ENCODE measurements at places on chromosomes 12 and 14.
A peak's percentile ranks its signal among the peaks of the same experiment; 100 is the strongest.

DNA sequence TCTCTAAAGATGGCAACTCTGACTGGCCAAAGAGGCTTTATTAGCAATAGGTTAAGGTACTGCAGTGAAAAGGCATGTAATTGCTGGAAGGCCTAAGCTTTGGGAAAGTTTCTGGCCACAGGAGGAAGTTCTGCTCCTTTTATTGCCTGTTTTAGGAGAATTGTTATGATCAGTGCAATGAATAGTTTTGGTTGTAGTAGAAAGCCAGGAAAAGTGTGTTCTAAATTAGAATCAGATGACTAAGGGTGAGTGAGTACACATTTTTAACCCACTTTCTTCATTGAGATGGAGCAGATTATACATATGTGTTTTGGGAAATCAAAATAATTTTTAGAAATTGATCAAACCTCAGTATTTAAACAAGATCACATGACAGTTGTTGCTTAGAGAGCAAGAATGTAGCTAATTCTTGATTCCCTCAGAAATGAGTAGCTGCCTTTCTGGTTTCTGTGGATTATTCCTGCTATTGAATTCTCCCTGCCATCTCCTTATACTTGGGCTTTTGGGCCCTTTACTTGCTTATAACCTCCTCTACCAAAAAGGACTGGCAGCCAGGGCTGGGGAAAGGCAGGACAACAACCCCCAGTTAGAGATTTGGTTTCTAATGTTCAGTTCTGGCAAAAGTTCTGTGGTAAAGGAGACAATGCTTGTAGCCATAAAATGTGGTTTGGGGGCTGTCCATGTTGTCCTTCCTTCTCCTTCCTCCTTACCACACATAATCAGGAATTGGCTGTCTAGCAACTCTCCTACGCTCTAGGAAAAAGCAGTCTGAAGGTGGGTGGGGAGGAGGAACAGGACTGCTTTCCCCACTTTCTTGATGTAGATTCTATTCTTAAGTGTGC is 217.1 kb downstream of the SLC38A4 start:
- no peak for DNase-seq

- DNase-seq, result peak; percentile 53
Observed at GRCh38 chr14:100025111-100025510, 40.1 kb upstream of the EVL start.

GRCh38 chr14:99271951-99272631 is at the start of gene BCL11B:
Gene BCL11B, minus strand, starts transcription at chr14:99272197. Its CDS starts 979 bp downstream, at chr14:99271218.
- peak; percentile 35 for DNase-seq

- no peak for DNase-seq
Observed at GRCh38 chr14:61558271-61558670, 137.0 kb upstream of the HIF1A start.

DNA sequence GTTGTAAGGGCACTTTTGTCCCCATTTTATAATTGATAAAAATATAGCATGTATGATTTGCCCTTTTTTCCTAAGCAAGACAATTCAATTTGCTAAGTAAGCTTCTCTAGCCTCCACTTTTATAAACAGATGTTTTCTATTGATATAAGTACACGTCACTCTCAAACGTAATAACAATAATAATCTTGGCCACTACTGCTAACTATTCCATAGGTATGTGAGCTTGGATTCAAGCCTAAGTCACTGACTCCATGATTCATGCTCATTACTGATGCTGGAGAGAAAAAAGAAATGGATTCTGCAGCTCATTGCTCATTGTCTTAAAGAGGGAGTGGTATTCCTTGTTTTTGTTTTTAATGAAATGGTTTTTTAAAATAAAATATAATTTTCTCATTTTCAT is 661.0 kb downstream of the GALC start:
- no peak for DNase-seq

GRCh38 chr14:68028075-68028474 is 208.5 kb downstream of the RAD51B start:
- no peak for DNase-seq

DNA sequence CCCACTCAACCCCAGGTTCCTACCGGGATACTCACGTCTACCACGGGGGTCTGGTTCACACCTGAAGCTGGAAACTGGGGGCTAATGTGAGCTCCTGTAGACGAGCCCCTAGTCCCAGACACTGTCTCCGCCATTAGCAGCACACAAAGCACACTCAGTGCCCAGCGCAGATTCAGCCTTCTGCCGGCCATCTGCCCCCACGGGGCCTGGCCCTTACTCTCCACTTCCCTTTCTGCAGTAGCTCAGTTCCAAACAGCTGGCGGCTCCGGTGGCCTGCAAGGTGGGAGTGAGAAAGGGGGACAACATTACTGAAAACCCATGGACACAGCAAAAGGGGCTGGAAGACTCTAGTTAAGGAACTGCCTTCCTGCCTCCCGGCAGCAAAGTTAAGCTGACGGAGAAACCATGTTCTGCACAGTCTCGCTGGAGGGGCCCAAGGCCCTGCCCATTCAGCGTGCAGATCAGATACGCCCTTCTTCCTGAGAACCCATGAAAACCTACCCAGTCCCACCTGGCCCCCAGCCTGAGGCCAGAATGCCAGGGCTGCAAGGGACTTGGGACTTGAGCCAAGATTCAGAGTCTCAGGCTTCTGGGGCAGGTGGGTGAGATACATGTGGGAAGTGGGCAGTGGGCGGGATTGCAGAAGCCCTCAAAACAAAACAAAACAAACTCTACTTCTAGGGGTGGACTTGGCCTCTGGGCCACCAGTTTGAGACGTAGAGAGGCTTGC is 2.1 kb downstream of the SLC8B1 start:
- DNase-seq, result no peak

GRCh38 chr14:91233936-91234790 is 10.3 kb downstream of the GPR68 start:
- no peak for DNase-seq

- DNase-seq, result no peak
Observed at GRCh38 chr14:79861111-79861510, 350.2 kb downstream of the DIO2 start.

GRCh38 chr12:120252071-120252906 is 13.2 kb downstream of the PXN start:
- DNase-seq, result no peak

DNA sequence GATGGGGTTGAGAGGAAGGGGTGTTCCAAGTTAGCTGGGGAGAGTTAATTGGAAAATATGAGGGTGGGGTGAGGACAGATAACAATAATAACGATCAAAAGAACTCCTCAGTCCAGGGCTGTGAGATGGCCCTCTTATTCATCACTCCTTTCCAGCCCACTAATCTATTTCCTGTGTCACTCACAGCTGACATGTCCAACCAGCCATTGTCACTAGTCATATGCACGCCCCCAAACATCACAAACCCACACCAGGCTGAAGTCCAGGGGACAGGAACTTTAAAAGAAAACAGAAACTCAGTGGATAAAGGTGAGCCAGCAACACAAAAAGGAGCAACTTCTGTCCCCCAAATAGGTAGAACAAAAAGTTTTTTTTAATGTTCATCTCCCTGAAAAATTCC is 911 bp downstream of the CALCOCO1 start:
- no peak for DNase-seq

GRCh38 chr12:56484566-56484965 is 3.4 kb downstream of the GLS2 start:
- no peak for DNase-seq

DNA sequence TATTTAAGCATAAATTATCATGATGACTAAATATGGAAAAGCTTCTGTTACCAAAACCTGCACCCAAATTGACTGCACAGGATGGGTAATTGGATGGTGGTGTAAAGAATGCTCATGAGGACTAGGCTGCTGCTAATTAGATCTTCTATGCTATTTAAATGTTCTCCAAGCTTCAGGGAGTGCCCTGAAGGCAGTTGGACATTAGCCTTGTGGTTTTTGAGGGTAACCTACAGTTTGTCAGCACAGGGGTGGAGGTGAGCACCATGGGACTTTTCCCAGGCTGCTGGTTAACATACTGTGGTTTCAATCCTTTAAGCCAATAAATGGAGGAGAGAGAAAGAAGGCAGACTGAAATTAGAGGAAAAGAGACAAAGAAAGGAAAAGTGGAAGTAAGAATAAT is 145.0 kb downstream of the WIF1 start:
- no peak for DNase-seq

DNA sequence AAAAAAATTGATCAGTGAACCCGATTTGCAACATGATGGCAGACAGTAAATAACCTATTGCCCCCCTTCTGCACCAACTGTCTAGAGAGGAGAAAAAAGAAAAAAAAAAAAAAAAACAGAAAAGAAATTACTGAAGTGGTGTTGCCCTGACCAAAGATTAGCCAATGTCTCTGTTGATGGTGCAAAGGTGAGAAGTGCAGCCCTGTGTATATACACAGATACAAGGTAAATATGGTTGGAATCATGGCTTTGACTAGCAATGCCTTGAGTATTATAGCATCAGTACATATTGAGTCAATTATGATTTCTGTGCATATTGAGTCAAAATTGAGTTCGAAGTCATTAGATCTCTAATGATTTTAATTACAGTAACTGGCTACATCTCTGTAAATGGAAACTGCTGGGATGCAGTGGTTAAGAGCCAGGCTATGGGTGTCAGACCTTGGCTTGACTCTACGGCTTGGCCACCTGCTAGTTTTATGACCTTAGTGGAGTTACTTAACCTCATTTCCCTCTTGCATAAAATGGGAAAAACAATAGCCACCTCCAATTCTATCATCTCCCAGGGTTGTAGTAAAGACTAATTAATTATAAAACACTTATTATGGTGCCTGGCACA is 51.0 kb downstream of the EGLN3 start:
- DNase-seq, result no peak

DNA sequence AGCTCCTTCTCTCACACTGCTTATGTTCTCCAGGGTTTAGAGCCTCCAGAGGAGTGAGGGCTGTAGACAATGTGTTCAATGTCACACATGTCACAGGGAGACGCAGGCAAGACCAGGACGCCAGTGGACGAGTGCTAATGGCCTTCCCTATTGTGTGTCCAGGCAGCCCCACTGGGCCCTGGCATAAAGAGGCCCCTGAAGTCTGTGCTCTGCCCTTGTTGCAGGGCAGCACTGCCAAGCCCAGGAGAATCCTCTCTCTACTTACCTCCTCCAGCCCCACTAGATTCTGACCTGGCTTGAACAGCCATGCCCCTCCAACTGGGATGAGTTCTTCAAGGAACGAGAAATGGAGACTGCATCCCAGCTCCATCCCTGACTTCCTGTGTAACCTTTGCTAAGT is 24.8 kb upstream of the TMEM106C start:
- no peak for DNase-seq

DNA sequence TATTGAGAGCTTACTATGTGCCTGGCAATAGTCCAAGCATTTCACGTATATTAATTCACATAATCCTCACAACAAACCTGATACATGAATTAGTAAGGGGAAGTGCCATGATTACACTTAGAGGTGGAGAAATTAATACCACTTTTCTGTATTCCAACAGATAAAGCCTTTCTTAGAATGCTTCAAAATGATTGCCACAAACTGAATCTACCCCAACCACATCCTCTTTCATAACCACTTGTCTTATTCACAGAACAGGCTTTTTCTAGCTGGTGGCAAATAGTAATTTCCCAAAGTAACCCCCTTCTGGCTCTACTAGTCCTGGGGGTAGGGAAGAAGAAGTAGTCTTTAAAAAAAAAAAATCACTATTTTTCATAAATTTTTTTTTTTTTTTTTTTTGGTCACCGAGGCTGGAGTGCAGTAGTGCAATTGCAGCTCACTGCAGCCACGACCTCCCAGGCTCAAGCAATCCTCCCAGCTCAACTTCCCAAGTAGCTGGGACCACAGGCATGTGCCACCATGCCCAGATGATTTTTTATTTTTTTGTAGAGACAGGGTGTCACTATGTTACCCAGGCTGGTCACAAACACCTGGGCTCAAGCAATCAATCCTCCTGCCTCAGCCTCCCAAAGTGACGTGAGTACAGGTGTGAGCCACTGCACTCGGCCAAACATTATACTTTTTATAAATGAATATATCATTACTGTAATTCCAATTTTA is 59.0 kb upstream of the ARID2 start:
- DNase-seq, result peak; percentile 59

- DNase-seq, result no peak
Observed at GRCh38 chr12:64583771-64584421, 26.4 kb upstream of the RASSF3 start.

DNA sequence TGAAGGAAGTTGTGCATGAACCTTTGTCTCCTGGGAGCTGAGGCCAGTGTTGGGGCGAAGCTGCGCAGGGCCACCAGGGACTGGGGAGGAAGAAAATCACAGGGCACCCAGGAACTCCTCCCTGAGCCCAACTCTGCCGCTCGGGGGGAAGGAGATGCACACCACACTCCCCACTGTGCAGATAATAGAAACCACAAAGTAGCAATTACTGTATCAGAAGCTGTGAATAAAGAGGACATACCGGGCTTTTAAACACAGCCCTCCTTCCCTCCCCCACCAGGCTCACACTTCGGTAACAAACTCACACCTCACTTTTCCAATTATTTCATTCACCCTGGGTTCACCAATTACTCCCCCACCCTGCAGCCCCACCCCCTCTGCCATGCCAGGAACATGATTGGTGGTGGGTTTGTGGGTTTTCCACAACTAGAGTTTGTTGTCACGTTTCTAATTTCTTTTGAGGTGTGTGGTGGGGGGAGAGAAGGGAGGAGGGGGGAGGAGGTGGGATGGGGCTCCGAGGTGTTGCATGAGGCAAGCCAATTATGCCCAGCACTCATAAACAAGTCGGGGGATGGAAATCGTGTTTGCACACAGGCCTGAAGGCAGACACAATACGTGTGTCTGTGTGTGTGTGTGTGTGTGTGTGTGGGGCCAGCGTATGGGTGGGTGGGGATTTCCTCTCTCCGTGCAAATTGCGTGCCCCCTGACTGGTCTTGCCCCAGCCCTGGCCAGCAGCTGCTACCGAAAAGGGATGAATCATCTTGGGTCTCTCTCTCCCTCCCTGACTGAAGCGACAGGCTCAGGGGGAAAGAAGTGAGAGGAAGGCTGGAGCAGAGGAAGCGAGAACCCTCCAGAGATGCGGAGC is 103.3 kb downstream of the RBM19 start:
- peak; percentile 57 for DNase-seq

DNA sequence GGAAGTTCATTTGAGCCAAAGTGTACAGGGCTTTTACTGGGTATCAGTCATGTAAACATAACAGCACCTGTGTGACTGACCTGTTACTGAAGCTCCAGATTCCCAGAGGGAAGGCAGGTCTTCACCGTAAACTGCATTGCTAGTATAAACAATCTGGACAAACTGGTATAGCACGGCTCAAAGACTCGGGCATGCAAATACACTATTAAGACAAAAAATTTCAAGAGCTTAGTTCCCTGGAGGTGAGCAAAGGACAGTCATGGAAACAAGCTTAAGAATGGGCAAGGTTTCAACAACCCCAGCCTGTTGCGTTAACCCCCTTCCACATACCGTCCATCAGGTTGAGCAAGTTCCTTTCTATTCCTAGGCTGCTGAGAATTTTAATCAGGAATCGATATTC is 9.4 kb downstream of the PARP11 start:
- no peak for DNase-seq

Data from NCI-H226 (cell line).